Stimulated activated CD4-positive, alpha-beta T cell treated with anti-CD3 and anti-CD28 coated beads, Interleukin-1b, Interleukin-23, amount 100 ng/mL, for 1 hour (primary cell): ENCODE measurements at places on chromosomes 3 and 15.

DNA sequence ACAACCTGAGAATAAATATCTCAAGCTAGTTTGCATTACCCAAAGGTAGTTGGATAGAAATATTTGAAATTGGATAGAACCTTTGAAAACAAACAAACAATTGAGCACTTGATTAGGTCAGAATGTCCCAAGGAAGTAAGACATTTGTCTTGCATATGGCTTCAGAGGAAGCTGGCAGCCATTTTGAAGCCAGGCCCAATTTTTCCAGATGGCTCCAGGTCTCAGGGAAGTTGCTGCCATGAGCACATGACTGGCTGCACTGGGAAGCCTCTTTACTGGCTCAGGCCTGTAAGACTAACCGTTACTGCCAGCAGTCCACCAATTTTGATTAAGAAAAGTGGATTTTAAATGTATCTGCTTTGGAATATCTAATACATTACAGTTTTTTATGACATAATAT, 448.9 kb upstream of the DPH6 start:
- DNase-seq = no peak

- DNase-seq = no peak
These were observed 114.0 kb downstream of the FNDC3B start for GRCh38 chr3:172153335-172153861.

DNA sequence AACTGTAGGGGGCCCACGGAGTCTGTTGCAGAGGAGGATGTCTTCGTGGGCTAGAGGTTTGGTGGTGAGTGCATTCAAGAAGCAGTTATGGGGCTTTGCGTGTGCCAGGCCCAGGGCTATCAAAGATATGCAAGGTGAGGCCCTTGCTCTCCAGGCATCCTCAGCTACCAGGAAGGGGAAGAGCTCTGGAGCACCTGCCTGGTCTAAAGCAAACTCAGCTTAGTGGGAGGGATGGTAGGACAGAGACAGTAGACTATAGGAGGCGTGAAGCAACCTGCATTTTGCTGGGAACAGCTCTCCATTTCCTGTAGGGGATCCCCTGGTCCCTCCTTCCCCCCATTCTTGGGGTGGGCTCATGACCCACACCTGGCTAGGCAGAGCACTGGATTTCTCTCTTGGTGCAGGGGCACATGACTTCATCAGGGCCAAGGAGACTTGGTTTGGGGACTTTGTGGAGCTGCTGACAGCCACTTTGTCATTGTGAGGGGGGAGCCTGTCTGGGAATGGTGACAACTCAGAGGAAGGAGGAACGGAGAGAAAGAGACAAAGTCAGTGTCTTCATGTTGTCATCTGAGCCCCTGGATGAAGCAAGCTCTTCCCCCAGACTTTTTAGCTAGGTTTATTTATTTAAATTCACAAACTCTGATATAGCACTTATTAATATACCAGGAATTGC, 8.6 kb upstream of the EEFSEC start:
- no peak for DNase-seq

GRCh38 chr3:100516232-100516631, 23.8 kb downstream of the TMEM45A start:
- DNase-seq = no peak

DNA sequence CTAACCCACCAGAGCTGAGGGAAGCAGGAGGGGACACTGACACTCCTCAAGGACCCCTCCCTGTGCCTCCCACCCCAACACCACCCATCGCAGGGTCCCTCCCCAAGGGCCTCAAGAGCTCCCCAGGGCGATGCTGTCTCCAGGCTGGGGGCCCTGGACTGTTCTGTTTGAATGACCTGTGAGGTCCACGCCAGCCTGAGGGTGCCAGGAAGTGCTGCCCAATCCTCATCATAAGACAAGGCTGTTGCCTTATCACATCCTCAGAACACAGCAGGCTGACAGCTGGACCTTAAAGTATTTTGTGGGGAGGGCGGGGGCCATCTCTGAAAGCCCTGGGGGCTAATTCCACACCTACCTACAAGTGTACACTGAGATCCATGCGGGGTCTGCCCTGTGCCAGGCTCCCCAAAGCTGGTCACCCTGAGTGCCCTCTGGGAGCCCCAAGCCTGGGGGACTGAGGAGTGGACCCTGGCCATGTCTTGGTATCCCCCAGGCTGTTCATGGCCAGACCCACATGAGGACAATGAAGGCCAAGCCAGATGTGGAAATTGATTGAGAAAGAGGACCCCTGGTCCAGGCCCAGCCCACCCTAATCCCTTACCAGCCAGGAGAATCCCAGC, 23.8 kb upstream of the GOLGA6C start:
- no peak for DNase-seq

DNA sequence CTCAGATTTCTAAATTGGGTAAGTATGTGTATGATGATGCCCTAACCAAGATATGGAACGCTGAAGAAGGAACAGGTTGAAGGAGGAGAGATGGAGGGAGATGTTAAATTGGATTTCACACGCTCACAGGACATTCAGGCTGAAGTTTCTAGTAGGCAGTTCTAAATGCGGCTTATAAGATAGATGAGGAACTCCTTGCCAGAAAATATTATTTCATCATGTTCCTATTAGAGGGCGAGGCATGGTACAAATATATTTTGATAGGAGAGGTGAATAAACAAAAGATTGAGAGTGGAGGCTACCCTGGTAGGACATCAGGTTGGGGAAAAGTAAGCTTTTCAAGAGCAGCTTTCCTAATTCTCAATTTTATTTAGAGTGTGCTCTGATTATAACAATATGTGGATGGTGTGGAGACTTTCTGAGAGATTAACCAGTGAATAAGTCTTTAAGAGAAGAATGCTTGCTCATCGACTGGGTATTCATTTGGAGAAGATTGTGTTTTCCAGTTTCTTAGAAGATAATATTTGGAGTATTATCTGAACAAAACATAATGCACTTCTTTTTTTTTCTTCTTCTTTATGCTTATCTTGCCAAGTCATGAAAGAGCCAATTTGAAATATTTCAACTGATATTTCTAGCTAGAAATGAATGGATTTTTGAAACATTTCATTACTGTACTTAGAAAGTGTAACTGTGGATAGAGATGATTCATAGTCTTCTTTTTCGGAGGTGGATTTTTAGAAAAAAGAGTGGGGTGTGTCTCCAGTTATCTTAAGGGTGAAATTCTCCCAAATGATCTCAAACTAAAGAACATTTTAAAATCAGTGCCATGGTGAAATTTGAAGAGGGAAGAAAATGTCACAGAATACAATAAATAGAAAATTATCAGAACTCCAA, 88.5 kb downstream of the B3GALNT1 start:
- DNase-seq = no peak

DNA sequence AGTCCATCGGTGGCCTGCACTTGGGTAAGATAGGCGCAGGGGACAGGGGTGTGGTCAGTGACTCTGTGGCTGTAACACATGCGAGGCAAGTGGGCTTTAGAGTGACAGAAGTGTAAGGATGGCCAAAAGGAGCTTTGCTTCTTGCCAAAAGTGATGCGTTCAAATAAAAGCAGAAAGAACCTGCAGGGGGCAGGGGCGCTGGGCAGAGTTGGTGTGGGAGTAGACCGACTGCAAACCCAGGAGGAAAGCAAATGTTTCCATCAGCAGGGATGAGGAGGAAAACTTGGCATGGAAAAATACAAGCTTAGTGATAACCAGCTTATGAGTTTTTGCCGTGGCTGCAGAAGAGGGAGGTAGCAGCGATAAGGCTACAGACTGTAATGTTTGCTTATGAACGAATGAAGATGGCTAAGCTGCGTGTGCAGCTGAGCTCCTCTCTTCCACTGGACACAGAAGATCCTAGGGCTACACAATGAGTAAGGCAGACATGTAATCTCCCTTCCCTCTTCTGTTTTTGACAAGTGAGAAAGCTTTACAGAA, 149.4 kb downstream of the WNT5A start:
- no peak for DNase-seq

GRCh38 chr3:65006300-65006739, 318.5 kb upstream of the ADAMTS9 start:
- no peak for DNase-seq

- no peak for DNase-seq
These were observed 100.1 kb upstream of the ALDH1A3 start for GRCh38 chr15:100779331-100780207.

- no peak for DNase-seq
These were observed 14.1 kb downstream of the CTSH start for GRCh38 chr15:78930577-78931388.

DNA sequence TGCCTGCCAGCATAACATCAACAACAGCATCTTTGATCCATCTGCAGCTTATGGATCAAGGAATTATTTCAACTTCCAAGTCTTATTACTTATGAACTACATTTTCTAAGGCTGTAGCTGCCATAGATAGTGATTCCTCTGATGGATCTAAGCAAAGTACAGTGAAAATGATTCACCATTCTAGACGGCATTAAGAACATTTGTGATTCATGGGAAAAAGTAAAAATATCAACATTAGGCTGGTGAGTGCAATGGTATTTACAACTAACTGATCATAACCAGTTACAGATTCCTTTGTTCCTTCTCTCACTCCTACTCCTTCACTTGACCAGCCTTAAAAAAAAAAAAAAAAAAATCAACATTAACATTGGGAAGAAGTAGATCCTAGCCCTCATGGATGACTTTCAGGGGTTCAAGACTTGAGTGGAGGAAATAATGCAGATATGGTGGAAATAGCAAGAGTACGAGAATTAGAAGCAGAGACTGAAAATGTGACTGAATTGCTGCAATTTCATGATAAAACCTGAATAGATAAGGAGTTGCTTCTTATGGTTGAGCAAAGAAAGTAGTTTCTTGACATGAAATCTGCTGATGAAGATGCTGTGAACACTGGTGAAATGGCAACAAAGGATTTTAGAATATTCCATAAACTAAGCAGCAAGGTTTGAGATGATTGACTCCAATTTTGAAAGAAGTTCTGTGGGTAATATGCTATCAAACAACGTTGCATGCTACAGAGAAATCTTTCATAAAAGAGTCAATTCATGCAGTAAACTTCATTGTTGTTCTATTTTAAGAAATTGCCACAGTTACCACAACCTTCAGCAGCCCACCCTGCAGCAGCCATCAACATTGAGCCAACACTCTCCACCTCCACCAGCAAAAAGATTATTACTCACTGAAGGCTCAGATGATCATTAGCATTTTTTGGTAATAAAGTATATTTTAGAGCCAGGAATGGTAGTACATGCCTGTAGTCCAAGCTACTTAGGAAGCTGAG, 22.8 kb downstream of the SLC12A6 start:
- DNase-seq = no peak

DNA sequence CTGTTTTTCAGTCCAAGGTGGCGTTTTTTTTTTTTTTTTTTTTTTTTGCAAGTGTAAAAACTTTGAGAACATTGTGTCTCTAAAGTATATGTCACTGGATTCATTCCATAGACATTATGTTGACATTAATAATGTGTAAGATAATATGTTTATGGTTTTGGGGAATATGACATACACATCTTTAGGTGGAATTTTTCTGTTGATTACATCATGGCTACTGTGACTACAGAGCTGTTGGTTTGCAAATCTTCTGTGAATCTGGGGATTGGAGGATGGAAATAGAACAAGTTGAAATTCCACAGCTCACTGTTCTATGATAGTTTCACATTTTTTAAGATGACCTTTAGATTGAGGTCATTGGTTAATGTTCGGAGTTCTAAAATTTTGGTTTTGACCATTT, 24.4 kb upstream of the PLSCR2 start:
- no peak for DNase-seq

- no peak for DNase-seq
These were observed 16.9 kb downstream of the APOD start for GRCh38 chr3:195566797-195567196.

DNA sequence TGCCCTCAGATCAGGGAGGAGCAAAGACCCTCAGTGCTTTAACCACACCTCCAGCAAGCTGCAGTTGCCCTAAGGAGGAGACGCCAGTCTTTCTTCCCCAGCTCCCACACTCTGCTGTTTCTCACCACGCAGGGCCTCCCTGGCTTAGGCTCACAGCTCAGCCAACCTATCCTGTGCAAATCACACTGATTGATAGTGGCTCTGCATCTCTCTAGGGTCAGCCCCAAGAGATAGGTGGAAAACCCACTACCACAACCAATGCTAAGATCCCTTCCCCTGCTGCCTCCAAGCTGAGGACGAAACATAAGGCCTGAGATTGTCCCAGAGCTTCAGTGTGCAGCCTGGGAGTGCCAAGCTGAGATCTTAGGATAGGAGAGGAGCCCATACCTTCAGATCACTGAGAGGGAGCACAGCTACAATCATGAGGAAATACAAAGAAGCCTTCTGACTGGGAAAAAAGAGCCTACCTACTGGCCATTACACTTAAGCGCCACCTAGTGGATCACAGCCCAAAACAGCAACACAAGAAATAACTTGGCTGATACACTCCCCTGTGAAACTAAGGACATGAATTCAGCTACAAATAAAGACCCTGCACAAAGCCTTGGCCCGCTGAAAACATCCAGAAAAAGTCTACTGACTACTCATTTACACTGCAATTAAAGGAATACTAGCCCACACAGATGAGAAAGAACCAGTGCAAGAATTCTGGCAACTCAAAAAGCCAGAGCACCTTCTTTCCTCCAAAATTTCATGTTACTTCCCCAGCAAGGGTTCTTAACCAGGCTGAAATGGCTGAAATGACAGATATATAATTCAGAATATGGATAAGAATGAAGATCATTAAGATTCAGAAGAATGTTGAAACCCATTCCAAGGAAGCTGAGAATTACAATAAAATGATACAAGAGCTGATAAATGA, 271.5 kb upstream of the DCBLD2 start:
- peak; percentile 0 for DNase-seq

- no peak for DNase-seq
These were observed 96.6 kb downstream of the CEMIP start for GRCh38 chr15:80875568-80876347.
